NCI-H1105 (cell line): ENCODE measurements at places on chromosomes 3 and 15.

DNA sequence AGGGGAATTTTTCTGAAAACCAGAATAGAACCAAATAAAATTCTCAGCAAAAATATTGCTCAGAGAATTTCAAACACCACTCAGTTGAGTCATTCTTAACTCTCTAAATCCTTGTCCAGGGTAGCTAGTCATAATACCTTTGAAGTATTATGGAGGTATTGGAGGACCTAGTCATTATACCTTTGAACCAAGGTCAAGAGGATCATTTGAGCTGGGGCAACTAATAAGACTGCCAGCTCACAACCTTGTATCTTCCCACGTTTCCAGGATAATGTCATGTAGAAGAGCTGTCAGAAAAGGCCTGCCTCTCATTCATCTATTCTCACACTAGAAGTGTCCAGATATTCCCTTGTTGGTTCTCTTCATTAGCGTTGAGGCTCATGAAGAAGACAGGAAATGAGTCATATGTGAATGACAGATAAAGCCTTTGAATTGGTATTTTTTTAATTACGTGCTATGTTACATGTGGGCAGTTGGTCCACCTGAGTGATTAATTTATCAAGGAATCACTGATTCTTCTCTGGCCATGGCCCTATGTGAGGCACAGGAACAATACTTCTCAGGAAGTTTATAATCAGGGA, 48.3 kb downstream of the TOPAZ1 start:
- DNase-seq, result no peak

DNA sequence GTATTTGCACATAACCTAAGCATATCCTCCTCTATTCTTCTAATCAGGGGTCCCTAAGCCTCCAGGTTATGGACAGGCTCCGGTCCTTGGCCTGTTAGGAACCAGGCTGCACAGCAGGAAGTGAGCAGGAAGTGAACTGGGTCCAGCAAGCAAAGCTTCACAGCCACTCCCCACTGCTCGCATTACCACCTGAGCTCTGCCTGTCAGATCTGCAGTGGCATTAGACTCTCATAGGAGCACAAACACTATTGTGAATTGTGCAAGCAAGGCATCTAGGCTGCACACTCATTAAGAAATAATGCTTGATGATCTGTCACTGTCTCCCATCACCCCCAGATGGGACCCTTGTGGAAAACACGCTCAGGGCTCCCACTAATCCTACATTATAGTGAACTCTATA, 9.8 kb downstream of the MSL2 start:
- no peak for DNase-seq

DNA sequence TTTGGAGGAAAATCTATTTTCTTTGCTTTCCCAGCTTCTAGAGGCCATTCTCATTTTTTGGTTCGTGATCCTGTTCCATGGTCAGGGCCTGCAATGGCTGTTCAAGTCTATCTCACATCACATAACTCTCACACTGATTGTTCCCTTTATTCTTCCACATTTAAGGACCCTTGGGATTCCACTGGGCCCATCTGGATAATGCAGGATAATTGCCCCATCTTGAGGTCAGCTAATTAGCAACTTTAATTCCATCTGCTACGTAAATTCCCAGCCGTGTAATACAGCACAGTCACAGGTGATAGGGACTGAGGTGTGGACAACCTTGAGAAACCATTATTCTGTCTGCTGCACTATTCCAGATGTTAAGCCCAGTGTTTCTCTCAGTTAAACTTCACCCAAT, 311.6 kb upstream of the CNTN4 start:
- DNase-seq, result peak; percentile 7

DNA sequence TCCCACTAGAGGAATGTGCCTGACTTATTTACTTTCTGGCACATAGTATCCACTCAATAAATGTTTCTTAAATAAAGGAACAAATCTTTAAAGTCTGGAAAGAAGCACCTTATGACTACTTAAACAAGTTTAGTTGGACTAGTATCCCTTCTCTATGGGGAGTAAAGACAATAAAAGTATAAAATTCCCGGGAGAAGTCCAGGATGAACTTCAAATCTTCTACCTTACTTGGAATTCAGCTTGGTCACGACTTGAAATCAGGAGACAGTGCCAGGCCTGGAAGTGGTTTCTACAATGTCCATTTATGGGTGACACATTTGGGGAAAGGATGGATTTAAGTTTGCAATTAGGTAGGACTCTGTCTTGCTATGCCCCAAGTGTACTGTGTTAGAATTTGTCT, 196.5 kb downstream of the NR1D2 start:
- DNase-seq, result no peak

DNA sequence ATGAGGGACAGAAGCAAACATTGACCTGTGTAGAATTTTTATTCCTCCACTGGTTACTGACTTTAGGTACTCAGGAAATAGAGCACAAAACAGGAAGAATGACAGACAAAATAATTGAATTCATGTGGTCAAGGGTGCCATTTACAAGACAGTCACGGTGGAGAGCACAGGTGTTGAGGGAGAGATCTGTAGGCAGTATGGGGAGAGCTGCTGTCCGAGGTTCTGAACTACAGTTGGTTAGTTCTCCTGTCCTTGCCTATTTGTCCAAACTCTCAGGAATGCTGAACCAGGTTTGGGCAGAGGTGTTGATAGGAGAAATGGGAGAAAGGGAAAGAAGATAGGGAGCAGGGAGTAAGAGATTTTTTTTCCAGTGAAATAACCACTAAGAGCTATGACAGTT, 178.5 kb upstream of the ZBTB20 start:
- no peak for DNase-seq

DNA sequence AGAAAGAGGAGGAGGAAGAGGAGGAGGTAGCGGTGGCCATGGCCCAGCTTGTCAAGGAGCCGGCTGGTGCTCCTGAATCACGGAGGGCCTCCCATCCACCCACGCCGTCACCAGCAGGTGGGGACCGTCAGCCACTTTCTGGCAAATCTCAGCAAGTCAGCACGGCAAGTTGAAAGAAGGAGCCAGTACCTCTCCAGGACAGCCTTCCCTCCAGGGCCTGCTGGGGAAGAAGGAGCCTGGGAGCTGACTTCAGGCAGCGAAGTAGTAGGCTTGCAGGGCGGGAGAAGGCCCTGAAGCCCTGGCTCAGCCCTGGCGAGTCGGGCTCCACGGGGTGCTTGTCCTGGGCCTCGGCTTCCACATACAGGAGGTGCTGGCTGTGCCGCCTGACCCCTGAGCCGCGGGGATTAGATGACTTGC, 99.2 kb upstream of the TRPM1 start:
- no peak for DNase-seq

- DNase-seq, result no peak
These were observed 98.1 kb upstream of the SYNPR start for GRCh38 chr3:63179862-63180522.

DNA sequence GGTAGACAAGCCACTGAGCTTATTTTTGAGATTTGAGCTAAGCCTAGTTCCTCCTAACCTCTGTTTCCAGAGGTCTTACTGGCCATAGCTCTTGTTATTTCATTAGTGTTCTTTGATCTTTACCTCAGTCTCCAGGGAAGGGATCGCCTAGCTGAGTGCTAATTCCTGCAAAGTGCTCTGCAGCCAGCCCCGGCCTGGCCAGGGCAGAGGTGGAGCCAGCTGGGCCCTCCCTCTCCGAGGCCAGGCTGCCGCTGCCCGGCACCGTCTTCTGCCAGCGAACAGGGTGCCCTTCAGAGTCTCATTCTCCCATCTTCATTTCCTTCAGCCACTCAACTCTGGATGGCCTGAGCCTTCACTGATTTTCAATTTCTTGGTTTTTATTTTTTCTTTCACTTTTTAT, 19.7 kb downstream of the FAN1 start:
- no peak for DNase-seq

GRCh38 chr15:74369084-74369745, 1.8 kb upstream of the CYP11A1 start:
- DNase-seq, result no peak

- no peak for DNase-seq
These were observed 14.4 kb downstream of the FGD5 start for GRCh38 chr3:14832975-14833722.

DNA sequence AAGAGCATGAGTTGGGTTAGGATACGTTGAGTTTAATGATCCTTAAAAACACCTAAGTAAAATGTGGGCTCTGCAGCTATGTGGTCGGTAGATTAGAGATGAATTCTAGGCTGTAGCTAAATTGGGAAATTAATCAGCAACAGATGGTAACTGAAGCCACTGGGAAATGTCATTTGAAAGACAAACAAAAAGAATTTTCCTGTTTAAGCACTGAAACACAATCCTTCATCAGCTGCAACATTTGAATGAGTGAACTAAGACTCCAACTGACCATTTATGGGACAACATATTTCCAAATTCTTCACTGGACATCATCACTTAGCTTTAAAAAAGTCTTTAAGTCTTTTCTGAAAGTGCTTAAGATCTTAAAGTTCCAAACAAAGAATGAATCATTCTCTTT, 226.9 kb downstream of the ZNF385D start:
- no peak for DNase-seq

DNA sequence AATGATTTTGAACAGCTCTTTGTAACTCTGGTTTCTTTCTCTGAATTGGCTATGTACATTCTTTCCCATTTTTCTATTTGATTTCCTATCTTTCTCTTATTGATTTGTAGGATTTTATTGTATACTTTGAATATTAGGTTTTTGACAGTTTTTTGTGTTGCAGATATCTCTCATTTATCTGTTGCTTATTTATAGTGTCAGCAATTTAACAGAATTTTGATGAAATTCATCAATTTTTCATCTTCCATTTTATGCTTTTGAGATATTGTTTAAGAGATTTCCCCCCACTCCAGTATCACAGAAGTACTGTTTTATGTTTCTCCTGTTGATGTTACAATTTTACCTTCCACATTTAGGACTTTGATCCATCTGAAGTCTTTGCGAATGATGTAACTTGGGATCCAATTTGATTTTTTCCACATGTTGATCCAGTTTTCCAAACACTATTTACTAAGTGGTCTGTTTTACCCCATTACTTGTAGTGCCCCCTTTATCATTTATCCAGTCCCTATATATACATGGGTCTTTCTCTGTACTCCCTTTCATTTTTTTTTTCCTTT, 46.1 kb downstream of the XYLB start:
- DNase-seq, result no peak

DNA sequence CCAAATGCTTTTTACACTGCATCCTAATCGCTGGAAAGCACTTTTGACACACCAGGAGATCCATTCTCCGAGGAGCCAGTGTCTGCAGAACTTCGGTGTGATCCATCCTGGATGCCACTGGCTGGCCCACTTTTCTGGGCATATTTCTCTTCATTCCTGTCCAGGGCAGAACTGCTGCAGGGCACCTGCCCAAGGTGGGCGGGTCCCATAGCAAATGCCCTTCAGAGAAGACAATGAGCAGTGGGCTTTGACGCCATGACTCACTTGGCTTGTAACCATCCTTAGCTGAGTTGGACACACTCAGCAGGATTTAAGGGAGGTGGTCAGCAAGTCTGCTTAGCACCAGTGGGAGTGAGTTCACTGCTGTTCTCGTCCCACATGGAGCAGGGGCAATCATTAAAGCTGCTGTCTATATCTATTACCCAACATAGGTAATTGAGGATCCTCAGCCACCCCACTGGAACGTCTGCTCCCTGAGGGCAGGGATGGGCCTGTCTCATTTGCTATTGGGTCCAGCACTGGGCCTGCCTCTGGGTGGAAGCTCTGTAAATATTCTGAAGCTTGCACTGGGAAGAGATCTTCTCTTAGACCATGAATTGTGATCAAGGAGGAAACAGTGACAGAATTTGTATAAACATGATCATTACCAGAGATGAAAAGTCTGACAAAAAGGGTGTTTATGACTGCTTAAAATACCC, 112.7 kb upstream of the IQSEC1 start:
- no peak for DNase-seq

GRCh38 chr15:95911570-95912279, 418.8 kb upstream of the NR2F2 start:
- no peak for DNase-seq

DNA sequence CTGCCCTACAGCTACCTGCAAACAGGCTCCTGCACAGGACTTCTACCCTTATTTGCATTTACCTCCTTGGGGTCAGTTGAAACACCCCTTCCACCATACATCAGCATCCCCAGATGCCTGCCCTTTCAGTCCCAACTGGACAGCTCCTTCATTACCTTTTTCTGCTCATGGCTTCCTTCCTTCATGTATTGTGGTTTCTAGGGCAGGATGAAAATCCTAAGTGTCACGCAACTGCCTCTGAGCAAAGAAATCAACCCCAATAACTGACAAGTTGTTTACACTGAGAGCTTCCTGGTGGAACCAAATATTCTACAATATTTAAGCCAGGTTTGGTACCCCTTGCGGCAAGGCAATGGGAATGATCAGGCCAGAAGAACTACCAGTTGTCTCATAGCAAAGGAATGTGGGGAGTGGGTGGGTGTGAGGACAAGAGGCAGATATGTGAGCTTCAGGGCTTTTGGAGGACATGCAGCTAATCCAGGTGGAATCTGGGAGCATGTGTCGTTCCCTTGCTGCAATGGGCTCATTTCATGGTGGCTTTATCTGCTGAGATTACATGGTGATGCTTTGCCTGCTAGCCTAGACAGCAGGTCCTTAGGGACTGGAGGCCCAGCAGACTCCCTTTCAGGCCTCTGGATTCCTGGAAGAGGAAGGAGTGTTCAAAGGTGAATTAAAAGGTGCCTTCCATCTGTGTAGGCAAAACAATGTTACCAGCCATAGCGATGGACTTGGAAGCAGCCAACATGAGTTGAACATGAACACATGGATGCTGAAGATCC, 34.9 kb downstream of the PPCDC start:
- DNase-seq, result no peak

- DNase-seq, result no peak
These were observed 76.9 kb upstream of the RGMA start for GRCh38 chr15:93165734-93166470.

DNA sequence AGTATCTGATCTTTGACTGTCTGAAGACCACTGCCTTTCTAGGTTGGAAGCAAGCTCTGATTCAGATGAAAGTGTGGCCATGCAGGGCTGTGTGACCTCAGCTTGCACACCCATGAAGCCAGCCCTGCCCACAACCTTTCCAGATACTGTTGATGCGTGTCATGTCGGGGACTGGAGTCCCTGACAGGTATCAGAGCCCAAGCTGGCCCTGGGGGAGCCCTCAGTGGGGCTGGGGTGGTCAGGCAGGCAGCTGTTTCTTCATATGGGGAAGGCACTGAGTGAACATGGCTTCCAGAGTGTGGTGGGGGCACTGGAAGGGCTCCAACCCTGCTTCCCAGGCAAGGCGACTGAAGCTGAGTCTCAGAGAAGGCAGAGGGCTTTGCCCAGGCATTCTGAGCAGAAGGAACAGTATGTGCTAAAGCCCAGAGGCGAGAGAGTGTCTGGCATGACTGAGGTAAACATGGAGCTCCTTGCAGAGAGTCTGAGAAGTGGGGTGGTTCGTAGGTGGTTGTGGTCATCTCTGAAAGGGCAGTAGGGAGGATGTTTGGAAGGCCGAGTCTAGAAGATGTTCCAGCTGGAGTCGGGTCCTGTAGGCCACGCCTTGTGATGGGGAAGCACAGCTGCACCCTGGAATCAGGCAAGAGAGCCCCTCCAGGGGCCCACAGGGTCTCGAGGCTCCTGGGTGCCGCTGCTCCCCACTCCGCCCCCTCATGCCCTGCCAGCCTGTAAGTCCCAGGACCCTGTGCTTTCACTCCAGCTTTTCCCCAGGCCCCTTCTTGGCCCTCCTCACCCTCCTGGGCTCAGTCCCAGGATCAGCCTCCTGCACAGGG, 122.2 kb downstream of the EEFSEC start:
- DNase-seq, result no peak
